ENCODE measurements at places on chromosomes 4 and X. TPM values are rescaled to one million over a fixed set of nuclear protein-coding genes. Genes with fewer than 3 reads are reported as not detected.

DNA sequence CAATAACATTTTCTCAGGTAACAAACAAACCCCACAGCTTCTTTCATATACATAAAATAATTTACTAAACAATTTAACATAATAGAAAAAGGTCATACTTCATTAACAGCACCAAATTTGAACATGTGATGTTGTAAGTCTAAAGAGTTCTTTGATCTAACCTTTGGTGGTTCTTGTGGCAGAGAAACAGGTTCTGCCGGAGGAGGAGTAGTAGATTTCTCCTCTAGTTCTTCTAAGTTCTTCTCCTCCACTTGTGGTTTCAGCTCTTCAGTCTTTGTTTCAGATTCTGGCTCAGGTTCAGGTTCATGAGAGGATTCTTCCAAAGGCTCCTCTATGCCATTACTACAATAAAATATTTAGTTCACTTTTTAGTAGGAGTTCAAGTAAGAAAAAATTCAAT, 18.3 kb downstream of the G3BP2 start:
- no peak for ATAC-seq

- ATAC-seq, result no peak
Measured at GRCh38 chrX:24575496-24575895, 71.7 kb downstream of the PCYT1B start.

DNA sequence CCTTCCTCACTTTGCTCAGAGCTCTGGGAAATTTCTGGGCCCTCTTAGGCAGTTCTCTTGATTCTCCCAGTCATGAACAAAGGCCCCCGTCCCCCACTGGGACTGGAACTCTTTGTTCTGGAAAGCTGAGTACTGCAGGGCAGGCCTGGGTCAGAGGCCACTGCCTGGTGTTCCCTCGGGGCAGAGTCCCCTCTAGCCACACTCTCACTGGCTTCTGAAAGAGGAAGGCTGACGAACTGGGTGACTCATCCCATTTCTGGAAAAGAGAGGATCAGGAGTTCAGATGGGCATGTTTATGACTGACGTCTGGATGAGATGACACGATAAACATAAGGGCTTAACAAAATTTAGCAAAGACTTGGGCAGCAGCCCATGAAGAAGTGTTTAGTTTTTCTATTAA, 47.7 kb downstream of the DDX3X start:
- ATAC-seq, result peak; percentile 74

Gene USP17L21
- not detected for total RNA-seq

DNA sequence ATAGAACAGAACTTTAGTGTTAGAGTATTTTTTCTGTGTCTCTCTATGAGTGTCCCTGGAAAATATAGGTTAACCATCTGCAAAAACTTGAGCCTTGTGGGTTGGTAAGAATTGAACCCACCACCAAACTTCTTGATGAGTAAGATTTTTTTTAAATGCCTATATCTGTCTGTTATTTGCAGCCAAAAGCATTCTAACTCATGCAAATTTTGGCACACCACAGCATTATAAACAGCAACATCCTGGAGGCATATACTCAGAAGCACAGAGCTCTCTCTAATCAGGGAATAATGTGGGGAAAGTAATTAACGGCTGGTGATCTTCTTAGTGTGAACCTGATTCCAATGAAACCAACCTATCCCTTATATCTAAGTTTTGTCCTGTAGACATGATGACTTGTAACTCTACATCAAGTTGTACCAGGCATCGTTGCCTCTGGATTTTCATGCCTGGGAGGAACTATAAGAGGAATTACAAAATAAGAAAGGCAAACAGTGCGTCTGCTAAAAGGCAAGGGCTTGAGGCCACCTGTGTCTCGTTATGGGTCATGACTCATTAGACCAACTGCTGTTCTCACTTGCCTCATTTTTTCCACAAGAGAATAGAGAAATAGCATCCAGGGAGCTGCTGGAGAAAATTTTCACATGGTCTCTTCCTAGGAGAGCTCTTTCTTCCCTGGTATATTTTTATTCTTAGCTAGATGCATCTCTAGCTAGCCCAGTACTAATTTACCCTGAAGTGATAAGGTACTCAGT, 202.4 kb downstream of the CHIC2 start:
- ATAC-seq, result no peak

DNA sequence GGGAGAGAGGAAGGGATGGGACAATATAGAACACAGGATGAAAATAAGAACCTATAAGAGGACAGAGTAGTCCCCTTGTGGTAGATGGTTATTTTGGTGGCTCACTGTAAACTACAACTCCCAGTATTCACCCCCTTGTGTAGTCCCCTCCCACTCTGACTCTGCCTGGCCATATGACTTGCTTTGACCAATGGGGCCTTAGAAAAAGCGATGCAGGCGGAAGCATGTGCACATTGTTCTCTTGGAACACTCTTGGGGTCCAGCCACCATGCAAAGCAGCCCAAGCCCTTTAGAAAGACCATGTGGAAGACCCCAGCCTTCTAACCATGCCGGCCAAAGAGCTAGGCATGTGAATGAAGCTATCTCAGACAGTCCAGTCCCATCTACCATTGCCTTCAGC, 415.0 kb downstream of the BCOR start:
- no peak for ATAC-seq

DNA sequence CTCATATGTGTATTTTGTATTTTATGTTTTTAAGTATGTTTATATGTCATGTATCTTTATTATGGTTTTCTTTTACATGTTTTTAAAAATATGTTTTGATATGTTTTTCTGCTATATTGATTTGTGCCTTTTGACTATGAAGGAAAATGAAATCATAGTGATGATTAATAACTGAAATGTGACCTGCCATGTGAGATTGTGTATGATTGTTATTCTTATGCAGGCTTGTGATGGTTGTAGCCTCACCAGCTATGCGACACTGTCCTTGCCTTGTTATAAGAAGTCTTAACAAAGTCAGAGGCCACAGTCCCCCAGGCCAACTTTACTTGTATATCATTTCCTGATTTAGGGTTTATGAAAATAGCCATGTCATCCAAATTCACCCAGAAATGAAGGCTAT, 83.2 kb downstream of the TMEM131L start:
- no peak for ATAC-seq

Gene GAGE1
- not detected for total RNA-seq

Gene CPE
- 15.4 TPM for total RNA-seq
